ENCODE measurements at places on chromosomes 7 and 10.
A peak's percentile ranks its signal among the peaks of the same experiment; 100 is the strongest.

- DNase-seq: no peak
Measured at GRCh38 chr10:132422903-132423825, 26.2 kb downstream of the PWWP2B start.

GRCh38 chr7:45601094-45601493 is 26.9 kb downstream of the ADCY1 start:
- DNase-seq: no peak

DNA sequence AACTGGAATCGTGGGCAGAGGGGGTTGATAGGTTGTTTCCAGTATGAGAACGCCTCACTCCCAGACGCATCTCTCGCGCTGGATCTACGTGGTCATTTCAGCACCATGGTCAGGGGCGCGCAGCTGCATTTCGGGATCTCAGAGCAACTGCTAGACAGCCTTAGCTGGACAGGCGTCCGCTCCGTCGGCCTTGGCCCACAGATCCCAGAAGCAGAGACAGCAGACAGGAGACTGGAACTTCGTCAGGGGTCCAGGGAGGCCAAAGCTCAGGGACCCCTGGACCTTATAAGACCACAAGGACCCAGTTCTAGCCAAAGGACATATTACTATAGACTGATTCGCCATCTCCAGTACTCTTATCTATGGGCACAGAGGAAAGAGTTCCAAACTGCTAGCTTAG is 5.3 kb downstream of the NEUROG3 start:
- DNase-seq: peak; percentile 51

DNA sequence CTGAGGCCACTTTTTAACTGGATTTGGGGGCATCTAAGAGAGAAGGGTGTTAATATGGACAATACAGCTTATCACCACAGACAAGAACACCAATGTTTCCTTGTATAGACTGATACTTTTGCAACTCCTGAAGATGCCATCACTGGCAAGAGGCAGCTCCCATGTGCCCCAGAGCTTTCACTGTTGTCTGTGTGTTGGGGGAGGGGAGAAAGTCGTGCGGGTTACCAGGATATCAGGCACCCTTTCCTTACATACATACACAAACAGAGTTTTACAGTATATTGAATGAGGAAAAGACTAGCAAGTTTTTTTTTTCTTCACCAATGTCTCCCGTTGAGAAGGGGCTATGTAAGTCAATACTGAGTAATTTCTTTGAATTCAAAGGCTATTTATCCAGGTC is 4.1 kb upstream of the DLX6 start:
- no peak for DNase-seq

GRCh38 chr7:158309868-158310763 is 277.5 kb downstream of the PTPRN2 start:
- no peak for DNase-seq

GRCh38 chr7:128735436-128735835 is 3.7 kb upstream of the CALU start:
- no peak for DNase-seq

- no peak for DNase-seq
Measured at GRCh38 chr10:80094231-80094630, 15.8 kb downstream of the TMEM254 start.

DNA sequence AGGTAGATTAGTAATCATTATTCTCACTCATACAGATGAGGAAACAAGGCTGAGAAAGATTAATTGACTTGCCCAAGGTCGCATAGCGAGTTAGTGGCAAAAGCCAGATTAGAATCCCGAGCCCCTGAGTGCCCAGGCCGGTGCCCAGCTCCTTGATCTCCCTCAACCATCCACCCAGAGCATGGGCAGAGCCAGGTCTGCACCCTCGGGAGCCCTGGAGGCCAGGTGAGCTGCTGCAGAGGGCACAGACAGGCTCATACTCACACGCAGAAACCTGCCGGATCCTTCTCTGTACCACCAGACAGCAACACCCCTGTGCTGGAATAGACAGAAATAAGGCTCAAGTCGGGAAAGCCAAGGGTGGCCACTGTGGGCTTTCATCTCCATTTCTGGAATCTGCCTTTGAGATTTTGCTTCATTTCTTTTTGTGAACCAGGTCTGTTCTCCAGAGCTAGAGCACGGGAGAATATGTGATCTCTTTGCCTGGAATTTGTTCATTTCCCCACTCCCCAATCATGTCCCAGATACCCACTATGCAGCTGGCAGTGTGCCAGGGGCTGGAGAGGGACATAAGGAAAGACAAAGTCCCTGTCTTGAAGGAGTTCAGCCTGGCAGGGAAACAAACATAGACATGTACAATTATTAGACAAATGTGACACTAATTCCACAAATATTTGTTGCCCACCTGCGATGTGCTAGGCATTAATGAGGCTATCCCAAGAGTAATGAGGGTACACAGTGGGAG is 5.5 kb downstream of the AFAP1L2 start:
- DNase-seq: no peak

DNA sequence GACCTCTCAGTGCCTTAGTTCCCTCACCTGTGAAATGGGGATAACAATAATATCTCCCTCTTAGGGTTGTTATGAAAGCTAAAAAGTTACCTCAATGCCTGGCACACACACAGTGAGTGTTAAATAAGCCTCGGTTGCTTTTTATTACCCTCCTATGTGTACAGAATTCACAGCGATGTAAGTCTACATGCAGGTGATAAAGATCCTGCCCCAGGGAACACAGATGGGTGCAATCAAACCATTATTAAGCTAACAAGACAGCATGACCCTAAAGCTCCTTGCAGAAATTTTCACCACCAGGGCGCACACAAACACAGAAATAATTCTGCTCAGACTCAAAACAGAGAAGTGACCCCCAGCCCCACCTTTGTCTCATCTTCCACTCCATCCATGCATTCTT is 261.9 kb downstream of the SNX10 start:
- DNase-seq: no peak

DNA sequence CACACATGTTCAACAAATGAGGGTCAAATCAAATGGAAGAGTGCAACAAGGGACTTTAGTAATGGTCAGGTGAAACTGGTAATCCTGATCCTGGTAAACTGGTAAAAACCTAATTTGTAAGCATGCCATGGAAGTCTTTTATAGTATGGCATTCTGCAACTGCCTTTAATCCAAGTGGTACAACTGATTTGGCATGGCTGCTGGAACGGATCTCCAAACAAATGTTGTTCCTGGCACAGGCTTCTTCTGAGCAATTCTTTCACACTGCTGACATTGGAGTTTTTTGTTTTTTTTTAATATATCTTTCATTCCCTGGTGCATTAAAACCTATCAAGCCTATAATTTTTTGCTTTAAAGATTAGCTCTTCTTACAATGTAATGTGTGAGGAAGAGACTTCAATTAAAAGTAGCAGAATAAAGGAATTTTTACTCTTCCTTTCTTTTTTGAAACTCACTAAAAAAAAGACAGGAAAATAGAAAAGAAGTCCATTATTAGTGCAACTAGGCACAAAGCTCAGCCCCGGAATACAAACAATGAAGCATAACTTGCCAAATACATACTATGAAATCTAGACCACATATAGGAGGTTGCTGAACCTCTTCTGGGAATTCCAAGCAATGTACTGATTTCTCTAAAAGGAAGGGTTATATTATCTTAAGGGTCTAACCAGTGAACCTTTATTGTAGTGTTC is 79.3 kb upstream of the OIT3 start:
- DNase-seq: no peak

DNA sequence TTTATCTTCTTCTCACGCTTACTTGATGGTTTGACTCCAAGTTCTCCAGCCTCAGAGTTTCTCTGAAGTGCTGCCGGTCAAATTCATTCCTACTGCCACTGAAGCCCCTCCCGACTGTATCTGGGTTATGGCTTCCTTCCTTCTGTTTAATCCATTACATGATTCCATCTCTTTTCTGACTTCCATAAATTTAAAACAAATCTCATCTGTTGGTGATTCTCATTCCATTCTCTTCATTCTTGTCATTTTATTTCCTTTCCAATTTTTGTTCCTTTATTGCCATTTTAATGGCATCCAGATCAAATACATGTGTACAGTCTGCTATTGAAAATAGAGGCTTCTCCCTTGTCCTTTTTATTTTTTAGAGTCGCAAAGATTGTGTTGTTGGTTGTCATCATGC is 25.4 kb upstream of the HIBADH start:
- DNase-seq: no peak

- DNase-seq: no peak
Measured at GRCh38 chr10:110415809-110416208, 81.9 kb upstream of the DUSP5 start.

DNA sequence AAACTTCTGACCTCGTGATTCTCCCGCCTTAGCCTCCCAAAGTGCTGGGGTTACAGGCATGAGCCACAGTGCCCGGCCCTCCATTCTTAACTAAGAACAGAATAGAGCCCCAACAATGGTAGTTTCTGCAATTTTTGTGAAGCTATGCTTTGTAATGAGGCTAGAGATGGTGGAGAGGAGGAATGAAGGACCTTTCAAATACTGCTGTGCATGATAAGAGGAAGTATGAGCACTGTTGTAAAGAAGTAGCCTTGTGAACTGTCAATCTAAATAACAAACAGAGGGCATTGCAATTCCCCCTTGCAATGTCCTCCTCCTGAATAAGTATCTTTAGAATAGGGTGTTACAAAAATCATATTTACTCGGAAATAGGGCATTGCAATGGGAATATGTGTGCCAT is 70.2 kb downstream of the EVX1 start:
- DNase-seq: no peak

- no peak for DNase-seq
Measured at GRCh38 chr10:21432266-21432665, 93.2 kb downstream of the SKIDA1 start.

Measured in stimulated activated CD4-positive, alpha-beta T cell treated with anti-CD3 and anti-CD28 coated beads, Interleukin-2, amount 100 ng/mL, for 24 hours (primary cell).